RWPE2 (cell line): ENCODE measurements at places on chromosomes 12 and 14.

DNA sequence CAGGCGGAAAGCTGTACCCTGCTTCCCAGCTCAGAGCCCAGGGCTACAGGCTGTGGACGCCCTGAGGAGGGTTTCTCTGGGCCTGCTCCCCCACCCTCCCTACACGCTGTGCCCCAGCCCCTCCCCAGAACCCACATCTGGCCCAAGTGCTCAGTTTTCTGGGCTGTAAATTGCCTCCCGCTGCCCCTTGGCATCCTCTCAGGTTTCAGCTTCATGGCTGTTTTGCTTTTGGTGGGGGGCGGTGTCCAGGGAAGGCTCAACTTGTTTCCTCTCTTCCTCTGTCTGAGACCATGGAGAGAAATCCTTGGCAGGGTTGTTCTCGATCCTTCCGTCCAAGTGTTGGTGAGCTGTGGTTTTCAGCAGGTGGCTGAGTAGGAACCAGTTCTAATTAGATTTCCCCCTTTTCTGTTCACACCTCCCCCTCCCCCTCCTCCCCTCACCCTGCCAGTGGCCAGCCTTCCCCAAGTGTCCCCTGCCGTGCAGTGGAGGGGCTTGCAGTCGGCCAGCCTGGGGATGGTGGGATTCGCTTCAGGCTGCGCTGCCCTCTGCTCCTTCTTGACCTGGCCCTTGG, 61.8 kb downstream of the TSPAN9 start:
- DNase-seq: no peak

DNA sequence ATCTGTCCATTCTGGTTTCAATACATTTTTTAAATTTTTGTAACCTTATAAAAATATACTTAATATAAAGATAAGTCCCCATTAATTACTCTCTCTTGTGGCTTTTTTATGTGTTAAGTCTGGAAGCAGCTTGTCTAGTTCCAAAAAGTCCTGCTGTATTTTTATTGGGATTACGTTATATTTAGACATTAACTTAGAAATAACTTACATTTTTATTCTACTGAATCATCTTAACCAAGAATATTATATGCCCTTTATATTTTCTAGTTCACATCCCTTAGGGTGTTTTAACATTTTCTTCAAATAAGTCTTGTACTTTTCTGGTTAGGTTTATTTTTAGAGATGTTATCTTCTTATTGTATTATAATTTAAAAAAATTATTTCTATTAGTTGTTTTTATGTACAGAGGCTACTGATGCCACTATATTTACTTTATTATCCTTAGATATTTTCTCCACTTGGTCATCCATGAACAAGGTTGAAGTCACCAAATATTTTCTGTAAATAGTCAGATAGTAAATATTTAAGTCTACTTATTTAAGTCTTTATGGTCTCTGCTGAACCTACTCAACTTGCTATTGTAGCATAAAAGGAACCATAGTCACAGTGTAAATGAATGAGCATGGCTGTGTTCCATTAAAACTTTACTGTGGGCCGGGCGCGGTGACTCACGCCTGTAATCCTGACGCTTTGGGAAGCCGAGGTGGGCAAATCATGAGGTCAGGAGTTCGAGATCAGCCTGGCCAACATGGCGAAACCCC, 132.4 kb upstream of the NEDD1 start:
- no peak for DNase-seq

DNA sequence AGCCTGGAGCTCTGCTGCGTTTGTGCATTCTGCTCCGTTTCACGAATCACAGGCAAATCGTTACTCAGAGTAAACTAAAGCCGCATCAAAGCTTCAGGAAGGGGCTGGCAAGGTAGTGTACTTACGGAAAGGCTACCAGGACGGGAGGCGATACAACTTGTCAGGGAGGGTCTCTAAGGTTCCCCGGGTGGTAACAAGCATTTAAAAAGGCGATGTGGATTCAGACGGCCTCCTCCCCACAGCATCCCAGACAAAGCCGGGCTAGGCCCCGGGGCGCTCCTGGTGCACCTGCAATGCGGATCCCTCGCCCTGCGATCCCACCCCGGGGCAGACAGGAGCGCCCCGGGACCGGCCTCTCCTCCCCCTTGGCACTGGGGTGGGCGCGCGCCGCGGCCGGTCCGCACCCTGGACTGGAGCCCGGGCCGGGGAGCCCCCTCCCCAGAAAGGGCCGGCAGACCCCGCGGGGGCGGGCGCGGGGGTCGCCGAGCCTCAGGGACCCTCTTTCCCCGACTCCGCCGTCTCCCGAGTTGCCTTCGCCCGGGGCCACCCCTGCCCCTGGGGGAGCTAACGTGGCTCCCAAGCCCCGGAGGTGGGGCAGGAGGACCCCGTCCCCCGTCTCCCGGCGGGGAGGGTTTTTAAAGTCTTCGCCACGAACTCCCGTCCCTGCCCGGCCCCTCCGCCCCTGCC, 718 bp downstream of the CCDC92 start:
- no peak for DNase-seq

DNA sequence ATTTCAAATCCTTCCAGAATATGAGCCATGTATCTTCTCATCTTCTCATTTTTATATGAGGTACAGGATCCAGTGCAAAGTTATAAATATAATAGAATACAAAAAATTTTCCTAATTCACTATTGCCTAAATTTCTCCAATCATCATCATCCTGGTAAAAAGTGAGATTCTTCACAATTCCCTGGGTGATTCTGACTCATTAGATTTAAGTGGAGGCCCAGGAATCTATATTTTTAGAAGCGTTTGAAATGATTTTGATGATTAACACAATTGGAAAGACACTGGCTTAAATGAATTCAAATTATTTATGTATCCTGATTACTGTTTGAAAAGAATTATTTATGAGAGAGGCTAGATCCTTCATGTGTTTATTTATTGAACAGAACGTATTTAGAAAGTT, 380.3 kb upstream of the PDE3A start:
- DNase-seq: no peak

DNA sequence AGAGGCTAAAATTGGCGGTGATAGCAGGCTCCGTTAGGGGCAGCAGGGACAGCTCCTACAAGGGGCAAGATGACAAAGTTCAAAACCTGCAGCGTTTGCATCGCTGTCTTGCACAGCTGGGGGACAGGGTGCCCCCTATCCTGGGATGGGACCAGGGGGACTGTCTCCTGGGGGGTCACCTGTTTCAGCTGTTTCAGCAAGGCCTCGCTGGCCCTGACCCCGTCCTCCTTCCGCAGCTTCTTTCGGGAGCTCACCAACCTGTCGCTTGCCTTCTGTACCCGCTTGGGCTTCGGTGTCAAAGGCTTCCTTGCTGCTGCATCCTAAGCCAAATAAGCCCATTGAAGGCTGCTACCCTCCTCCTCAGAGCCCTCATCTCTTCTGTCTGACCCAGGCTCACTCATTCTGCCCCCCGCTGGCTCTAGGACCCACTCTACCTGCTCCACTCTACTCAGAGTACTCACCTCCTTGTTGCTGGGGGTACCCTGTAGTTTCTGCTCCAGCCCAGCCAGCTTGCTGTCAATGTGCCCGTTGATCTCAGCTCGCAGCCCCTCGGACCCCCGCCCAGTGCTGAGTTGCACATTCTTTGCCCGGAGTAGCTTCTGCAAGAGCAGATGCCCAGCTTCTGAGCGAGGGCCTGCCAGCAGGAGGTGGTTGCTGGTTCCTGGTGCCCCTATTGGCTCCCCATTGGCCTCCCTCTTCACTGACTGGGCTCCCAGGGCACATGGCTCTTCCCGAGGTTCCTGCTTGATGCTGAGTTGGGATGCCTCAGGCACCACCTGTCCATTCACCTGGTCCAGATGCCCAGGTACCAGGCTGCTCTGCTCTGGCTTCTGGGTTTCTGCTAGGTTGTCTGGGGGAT, 12.4 kb upstream of the PRKAG1 start:
- DNase-seq: no peak
